ENCODE measurements at places on chromosomes 6 and 20.

DNA sequence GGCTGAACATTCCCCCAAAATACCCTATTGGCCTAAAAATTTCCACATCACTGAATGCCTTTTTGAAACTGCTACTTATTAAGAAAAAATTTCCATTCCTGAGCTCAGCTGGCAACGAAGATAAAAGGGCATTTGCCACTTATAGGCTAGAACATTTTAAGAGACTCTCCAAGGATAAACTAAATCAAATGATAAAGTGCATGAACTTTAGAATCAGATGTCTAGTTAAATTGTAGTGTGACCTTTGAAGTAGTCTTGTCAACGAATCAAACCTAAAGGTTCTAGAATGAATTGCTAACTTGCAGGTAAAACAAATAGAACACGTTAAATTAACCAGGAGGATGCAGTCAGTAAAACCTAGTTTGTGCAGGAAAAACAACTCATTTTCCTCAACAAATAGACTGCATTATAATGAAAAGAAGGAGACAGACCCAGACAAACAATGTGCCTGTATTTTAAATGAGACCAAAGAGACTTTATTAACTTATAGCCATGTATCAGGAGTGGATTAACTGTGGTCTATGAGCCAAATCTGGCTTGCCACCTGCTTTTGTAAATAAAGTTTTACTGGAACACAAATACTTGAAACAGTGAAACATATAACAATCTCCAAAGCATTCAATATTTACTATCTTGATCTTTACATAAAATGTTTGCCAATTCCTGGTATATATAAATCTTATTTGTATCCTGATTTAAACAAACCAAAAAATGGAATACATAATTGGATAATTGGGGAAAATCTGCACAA, 184.4 kb downstream of the MEI4 start:
- DNase-seq = no peak

DNA sequence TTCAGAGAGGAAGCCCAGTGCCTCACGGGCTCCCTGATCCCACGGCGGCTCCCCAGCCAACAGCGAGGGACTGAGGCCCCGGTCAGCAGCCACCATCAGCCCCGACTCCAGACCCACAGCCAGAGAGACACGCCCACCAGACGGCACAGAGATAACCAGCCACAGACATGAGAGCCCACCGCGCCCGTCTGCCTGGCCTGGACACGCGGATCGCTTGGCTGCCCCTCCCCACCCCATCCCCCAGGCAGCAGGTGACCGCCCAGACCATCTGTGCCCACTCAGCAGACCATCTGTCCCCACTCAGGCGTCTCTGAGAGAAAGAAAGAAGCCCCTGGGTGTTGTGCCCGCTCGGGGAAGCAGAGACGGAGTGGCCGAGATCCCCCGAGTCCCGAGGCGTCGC, 55.5 kb upstream of the CHRNA4 start:
- DNase-seq = no peak

DNA sequence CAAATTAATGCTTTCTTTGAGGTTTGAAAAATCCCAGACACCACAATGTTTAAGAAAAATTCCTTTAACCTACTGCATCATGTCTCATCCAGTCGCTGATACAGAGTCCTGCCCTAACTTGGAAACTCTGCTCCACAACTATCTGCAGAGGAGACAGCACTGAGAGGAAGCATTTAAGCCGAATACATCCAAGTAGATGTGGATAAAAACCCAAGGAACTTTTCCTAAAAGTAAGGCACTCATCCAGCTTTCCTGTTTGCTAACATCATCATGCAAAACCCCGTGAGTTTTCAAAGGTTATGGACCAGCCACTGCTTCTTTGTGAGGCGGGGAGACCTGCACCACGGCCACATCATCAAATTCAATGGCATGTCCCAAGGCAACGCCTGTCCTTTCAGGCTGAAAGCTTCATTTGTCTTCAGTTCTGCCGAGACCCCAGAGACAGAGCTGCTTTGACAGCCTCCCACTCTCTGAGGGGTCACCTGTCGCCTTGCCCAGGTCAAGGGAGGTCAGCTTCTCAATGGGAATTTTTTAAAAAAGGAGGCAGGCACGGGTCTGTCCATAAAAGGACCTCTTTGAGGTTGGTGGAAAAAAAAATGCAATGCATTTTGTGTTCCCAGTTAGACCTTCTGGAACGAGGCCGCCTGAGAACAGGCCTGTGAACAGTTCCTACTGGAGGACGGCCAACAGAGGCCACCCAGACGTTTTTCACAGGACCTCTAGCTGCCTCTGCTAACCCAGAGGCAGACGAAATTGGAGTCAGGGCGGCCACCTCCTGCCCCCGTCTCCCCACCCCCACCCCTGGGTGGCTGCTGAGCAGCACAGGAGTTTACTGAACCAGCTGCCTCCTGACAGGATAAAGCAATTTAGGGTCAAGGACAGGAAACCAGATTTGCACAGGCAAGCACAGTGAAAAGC, 142.5 kb upstream of the HDDC2 start:
- DNase-seq = no peak

GRCh38 chr20:56245761-56246160, 2.8 kb upstream of the MC3R start:
- no peak for DNase-seq

GRCh38 chr20:8930726-8931125, 138.2 kb upstream of the PLCB4 start:
- DNase-seq = no peak
